NK-92 treated with Interleukin-12 subunit alpha and Interleukin-12 subunit beta, amount 100 ng/mL, for 24 hours (cell line): ENCODE measurements at places on chromosomes 6 and 20.

- DNase-seq, result no peak
Measured at GRCh38 chr6:169494038-169494437, 207.8 kb downstream of the WDR27 start.

DNA sequence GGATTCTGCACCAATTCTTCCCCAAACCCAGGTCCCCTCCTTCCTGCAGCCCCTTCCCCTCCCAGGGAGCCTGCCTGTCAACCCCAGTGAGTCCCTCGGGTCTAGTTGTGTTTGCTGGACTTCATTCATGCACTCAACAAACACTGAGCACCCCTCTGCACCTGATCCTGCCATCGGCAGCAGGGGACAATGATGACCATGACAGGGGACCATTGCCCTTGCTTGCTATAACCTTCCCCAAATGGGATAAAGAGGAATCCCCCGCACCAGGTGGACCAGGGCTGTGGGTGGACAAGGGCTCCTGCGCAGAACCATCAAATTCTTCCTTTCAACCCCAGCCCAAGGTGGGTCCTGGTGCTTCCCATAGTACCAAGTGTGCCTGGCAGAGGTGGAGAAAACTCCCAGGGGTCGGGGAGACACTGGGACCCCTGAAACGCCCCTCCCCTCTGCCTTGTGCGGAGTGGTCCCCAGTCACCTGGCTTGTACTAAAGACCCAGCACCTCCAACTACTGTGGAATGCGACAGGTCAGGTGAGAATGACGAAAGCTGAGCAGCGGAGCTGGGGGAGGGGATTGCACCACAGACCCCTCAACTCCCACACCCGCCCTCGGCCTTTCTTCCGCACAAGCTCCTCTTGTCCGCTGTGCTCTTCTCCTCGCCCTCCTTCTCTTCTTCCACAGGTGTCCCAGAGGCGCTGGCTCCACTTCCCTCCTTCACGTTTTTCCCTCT, 119.9 kb upstream of the ZNF217 start:
- DNase-seq, result no peak

DNA sequence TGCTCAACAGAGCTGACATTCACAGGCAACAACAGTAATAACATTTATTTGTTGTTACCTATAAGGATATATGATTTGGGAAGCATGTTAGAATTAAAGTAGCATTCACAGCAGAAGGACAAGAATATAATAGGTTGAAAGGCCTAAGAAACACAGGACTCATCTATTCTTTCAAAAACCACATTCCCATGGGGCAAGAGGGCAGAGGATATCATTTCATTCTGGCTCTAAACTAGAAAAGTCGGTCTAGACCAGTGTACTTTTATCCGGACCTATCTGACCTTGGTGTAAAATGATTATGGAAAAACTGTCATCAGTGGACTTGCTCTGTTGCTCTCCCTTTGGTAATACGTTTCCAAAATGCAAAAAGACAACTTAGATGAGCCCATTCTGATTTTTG, 914.7 kb upstream of the CITED2 start:
- no peak for DNase-seq

DNA sequence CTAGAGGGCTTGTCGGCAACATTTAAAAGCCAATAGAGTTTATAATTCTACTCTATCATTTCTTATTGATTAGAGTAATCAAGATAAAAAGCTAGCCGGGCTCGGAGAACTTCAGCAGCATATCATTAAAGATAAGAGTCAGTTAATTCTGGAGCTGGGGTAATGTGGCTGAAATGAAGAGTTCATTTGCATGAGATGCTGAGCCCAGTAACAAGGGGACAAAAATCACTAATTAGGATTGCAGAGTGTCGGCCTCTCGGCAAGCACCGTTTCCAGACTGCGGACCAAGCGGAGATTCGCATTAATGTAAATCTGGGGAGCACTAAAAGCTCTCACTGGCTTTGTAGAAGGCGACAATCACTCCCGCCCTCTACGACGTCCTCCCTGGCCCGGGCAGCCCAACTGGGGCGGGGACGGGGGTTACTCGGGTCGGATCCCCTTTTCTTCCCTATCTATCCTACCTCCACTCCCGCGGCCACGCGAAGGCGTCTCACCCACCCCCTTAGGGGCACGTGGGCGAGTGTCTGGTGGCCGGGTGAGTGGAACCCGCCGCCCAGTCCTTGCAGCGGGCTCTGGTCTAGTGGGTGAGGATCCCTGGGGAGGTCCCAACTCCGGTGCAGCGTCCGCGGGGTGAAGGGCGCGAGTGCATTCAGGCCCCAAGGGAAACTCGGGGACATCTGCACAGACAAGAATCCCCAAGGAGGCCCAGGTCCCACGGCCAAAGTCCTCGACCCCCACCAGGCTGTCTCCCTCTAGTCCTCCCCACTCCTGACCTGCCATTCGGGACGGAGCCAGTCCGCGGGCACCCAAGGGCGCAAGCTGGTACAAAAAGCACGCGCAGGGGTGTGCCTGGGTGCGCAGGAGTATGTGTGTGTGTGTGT, 42.2 kb upstream of the OSTM1 start:
- DNase-seq, result no peak

DNA sequence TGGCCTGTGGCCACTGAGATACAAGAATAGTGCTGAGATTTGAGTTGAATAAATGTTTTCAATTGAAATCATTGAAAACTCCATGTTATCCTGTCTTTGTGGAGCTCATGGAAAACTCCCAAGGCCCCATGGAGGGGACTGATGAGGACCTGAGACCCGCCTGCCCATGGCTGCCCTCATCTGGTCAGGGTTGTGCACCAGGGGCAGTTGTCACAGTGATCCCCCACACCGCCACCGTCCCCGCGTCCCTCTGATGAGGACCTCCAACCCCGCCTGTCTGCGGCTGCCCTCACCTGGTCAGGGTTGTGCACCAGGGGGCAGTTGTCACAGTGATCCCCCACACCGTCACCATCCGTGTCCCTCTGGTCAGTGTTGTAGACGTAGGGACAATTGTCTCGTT, 27.8 kb downstream of the THBS2 start:
- DNase-seq, result no peak

DNA sequence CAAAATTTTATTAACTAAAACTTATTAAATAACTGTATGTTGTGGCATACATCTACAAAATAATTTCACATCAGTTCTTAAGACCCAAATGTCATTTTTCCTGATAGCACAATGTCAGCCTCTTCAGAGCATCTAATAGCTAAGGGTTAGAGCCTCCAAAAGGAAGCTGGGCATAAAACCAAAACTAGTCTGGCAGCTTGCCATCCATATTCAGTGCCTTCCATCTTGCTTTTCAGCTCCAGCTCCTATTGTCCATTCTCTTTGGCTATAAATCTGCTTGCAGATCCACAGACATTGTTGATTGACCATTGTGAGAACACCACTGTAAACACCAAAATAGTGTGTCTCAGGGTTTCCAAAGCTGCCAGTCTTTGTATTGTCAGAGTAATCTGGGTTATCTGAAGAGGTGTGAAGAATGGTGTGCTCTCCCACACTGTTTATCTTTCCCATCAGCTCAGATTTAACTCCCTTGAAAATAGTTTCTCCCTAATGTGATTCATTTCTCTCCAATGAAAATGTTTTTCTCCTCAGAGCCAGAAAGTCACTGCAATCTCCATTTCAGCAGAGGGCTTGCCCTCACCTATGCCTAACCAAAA, 154.8 kb upstream of the KCNQ5 start:
- no peak for DNase-seq

- DNase-seq, result no peak
Measured at GRCh38 chr6:42961020-42961470, 491 bp downstream of the GNMT start.

DNA sequence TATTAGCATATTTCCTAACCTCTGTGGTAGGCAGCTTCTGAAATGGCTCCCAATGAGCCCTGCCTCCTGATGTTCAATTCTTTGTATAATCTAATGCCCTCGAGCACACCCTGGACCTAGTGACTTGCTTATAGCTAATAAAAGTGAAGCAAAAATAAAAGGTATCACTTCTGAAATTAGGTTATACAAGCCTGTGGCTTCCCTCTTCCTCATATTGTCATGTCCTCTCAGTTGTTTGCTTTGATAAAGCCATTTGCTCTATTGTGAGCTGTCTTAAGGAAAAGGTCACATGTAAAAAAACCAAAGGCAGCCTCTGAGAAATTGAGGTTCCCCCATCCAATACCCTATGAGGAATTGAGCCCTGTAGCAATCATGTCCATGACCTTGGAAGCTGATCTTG, 442.1 kb upstream of the ADGRB3 start:
- no peak for DNase-seq

GRCh38 chr20:57837208-57838035, 127.6 kb upstream of the PMEPA1 start:
- no peak for DNase-seq

GRCh38 chr6:70327036-70327435, 24.2 kb upstream of the COL9A1 start:
- DNase-seq, result no peak

- DNase-seq, result no peak
Measured at GRCh38 chr20:37846573-37846972, 56.4 kb upstream of the VSTM2L start.

- no peak for DNase-seq
Measured at GRCh38 chr20:5848711-5849505, 98.7 kb downstream of the SHLD1 start.

DNA sequence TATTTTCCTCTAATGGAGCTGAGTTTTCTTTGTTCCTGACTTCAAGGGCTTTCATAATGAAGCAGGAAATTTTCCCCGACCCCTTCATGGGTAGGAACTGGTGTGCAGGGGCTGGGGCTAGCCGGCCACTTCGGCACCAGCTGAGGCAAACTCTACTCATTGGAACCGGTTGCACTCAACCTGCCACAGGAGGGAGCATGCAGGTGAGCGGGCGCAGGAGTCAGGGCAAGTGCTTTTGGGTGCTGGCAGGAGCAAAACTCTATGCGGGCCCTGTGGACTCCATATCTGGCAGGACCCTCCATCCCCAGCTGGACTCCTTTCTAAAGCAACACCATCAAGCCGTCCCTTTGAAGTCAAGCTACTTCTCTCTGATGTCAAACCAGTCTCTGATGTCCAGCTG, 244.2 kb downstream of the EPM2A start:
- DNase-seq, result no peak

GRCh38 chr20:33209789-33210188, 7.4 kb upstream of the BPIFA3 start:
- DNase-seq, result peak; percentile 5

DNA sequence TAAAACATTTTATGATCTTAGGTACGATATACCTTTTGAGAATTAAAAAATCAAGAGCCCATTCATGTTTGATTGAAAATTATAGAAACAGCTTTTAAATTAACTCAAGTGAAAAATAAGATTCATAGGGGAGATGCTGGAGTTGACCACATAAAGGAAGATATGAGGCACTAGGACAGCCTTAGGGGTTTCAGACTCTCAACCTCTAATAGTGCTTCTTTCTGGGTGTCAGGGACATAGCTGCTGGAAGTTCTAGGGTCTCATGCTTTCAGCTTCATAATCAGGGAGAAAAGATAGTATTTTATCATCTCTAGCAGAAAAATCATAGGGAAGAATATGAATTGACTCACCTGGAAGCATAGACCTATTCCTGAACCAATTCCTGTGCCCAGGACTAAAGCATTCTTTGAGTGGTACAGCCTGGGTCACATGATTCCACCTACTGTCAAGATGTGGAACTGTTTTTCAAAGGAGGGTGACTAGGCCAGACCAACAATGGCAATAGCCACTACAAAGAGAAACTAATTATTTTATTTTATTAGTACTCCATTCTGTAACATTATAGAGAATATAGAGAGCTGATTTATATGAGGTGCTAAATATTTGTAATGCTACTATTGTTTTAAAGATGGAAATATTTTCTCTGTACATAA, 27.8 kb upstream of the CENPW start:
- no peak for DNase-seq

DNA sequence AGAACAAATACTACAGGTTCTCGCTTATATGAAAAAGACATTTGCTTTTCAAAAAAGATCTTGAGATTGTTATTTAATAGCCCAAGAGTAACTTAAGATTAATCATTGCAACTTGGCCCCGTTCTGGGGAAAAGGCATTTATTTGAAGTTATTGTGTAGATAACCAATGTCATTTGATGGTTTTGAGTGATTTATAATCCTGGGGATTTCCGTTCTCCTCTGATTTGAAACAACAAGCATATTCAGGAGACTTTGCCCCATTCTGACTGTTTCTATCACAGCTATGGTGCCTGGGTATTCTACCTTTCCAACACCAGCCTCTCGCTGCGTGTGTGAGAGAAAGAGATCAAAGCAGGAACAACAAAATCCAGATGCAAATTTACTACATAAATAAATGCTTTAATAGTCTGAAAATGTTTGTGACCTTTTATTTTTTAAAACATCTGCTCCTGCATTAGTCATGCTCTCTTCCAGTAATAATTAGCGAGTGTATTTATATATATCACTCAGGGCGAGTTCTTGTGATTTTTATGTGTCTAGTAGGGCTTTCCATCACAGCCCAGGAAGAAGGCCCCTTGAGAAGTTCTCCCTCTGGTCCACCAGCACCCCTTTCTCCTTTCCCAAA, 197.9 kb upstream of the FOXQ1 start:
- no peak for DNase-seq

DNA sequence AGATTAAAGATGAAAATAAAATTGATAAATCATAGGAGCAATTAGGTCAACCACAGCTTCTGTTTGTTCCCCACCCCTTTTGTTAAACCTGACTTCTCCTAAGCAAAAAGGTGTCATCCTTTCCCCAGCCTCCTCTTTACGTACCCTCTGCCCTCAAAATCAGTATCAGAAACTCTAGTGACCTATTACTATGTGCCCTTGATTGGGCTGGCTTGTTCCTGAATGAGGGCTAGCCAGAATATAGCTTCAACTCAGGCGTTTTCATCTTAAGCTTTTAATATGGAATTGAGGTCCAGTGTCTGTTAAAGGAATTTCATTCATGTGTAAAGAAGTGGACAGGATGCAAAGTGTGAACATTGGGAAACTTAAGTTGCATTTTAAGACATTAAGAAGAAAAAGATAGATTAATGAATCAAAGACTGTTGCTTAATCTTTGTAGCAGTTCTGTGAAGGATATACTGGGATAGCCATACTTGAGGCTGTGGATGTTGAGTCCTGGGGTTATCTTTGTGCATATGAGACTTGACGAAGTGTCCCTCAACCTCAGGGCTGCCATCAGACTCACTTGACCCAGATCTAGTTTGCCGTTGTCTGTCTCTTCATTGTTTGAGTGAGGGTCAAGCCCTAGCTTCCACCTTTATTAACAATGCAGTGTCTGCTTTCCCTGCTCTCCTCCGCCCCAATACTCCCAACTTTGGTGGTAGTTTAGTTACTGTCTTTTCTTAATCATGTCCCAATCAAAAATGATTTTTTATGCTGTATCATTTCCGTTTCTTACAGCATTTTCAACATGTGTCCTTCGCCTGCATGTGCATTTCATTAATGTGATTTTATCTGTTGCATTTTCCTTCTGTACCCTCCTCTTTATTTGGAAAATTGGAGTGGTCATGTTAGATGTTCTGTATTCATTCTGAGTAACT, 1.9 kb downstream of the TBPL1 start:
- DNase-seq, result no peak

GRCh38 chr20:40591119-40591518, 97.9 kb downstream of the MAFB start:
- no peak for DNase-seq

DNA sequence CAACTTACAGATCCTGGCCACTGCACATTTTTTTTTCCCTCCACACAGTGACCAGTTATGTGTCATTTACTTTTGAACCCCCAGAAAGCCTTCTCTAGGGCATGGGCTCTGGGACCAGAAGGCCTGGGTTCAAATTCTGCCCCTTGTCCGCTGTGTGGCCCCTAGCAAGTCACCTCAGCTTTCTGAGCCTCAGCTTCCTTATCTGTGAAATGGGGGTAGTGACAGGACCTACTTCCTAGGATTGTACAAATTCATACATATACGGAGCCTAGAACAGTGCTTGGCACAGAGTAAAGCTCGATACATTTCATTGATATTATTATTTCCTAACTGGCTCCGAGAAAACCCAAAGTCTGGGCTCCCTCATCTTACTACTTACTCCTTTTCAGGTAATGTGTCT, 1.6 kb downstream of the BPI start:
- DNase-seq, result no peak
